Activated CD8-positive, alpha-beta T cell treated with anti-CD3 and anti-CD28 coated beads for 36 hours (primary cell): ENCODE measurements at places on chromosomes 1 and 21. TPM values are rescaled to one million over a fixed set of nuclear protein-coding genes. Genes with fewer than 3 reads are reported as not detected.

GRCh38 chr1:187229496-187229895 lies 400.7 kb downstream of the PLA2G4A start:
- DNase-seq, result no peak

GRCh38 chr1:191261111-191261510 lies 783.4 kb upstream of the BRINP3 start:
- DNase-seq, result no peak

GRCh38 chr21:36423771-36424433 lies 38.7 kb downstream of the CHAF1B start:
- no peak for DNase-seq

GRCh38 chr1:160547422-160547821 lies 24.4 kb upstream of the SLAMF6 start:
- DNase-seq, result no peak

- DNase-seq, result no peak
Measured at GRCh38 chr1:37415611-37416244, 58.7 kb upstream of the ZC3H12A start.

DNA sequence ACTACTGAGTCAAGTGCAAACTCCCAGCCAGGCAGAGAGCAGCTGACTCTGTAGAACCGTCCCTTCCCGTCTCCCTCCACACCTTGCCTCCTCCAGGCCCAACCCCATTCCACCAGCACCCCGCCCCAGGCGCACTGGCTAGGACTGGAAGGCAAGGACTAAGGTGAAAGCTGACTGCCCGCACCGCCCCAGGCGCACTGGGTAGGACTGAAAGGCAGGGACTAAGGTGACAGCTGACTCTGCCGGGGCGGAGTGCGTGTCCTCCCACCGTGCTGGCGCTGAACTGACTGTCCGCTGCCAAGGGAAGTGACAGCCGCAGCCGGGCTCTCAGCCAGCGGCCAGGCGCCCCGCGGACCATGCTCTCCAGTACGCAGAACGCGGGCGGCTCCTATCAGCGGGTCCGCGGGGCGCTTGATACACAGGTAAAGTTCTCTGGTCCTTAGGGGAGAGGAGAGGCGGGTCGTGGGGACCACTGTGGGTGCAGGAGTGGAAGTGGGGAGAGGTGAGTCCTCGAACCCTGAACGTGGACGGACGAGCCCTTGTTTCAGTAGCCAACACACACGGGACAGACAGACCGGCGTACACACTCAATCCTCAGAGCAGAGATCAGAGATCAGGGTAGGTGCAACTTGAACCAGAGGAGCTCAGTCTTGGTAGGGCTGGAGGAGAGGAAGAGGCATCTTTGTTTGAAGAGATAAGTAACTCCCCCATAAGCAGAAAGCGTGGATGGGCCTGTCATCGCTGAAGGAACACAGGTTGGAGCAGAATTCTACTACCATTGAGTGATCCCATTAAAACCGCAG lies 58.0 kb downstream of the RBM11 start:
- DNase-seq, result no peak

DNA sequence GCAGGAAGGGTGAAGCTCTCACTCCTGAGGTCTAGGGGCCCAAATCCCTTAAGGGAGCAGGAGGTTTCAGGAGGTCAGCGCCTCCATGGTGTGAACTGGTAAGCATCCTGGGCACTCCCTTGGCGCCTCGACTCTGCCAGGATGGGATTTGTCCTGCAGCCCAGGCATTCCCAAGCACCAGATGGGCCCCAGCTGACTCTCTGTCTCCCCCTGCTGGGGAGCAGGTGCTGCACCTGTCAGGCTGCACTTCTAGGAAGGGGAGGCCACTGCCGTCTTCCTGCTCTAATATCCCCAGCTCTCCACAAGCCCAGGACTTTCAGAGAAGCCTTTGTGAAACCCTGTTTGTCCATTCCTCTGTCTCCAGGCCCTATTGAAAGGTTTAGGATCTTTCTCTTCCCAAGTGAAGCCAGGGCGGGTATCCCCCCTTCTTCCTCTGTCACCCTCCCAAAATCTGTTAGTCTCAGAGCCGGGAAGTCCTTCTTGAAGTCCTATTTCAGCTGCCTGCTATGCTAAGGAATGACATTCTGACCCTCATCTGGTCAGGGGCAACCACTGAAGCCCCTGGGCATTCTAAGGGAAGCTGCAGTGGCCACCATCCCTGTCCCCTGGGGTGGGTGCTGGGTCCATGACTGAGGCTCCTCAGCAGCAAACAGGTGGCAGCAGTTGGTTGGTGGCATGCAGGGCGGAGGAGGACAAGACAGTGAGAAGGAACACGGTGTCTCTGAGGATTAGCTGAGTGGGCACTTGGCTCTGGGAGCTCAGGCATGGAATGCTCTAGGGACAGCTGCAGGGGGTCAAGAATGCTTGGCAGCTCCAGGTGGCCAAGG lies 3.2 kb downstream of the MYBPH start:
- peak; percentile 56 for DNase-seq

DNA sequence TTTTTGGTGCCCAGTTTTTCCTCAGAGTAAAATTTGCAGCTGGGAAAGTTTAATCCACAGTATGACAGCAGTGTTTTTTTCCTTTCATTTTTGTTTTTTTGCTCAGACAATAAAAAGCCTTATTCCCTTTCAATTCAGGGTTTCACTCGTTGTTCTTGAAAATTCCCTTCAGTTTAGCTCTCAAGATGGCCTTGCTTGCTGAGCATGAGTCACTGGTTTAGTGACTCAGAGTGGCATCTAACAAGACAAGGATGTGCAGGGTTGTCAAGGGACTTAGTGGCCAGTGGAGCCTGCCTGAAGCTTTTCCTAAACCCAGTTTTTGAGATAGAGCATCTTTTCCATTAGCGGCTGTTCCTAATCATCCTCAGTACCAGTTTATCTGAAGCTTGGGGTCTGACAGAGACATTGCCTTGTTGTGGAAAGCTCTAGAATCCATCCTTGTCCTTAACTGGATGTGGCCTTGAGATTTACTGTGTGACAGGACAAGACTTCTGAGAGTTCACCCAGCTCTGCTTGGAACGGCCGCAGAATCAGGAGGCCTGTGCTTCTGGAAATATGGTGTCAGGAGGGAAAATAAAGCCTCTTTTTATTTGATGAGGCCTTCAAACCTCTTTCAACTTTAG lies 48.4 kb upstream of the DNAJC6 start:
- DNase-seq, result peak; percentile 23

GRCh38 chr1:36614571-36614970 lies 131.9 kb upstream of the CSF3R start:
- no peak for DNase-seq

Gene PPIE
- total RNA-seq, result 74.7 TPM

Gene SNRNP40
- total RNA-seq, result 98.6 TPM

Gene OR14K1
- not detected for total RNA-seq

Gene SLC6A17
- total RNA-seq, result 0.05 TPM

Gene SPOCD1
- total RNA-seq, result not detected

Gene RNU1-4
- 820 TPM for total RNA-seq

Gene PBX1
- not detected for total RNA-seq

Gene CLCA1
- total RNA-seq, result not detected
